ENCODE measurements at places on chromosomes 12 and 14. TPM values are rescaled to one million over a fixed set of nuclear protein-coding genes. Genes with fewer than 3 reads are reported as not detected.

Gene GIT2
- 37.1 TPM for total RNA-seq

DNA sequence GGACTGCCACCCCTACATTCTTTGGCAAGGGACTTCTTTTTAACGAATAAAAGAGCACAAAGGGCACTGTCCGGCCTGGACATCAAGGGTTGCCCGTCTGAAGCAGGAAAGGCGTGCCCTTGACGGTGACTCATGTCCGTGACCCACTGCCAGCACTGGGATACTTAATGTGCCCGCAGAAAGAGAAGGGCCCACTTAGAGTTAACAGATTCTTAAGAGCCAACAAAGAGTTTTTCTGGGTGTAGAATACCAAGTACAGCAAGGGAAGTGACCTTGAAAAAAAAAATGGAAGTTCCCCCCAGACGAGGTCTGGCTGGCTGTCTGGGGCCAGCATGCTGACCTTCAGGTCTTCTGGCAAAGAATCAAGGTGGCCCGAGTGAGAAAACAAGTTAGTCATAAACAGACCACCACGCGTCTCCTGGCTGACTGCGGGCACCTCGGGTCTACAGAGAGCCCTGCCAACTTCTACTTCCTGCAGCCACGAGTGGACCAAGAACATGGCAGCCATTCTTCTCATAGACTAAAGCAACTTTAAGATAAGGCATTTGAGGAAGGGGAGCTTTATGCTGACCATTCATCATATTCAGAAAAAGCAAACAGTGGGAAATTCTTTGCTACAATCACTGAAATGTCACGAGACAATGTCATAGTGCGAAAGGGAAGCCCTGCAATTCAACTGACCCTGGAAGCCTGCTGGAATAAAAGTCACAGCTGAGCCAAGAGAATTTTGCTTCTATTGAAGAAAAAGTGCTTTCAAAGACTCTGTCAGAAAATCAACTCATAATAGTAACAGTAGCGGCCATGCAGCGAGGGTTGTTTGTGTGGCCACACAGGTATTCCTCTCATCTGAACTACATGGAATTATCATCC is 10.5 kb upstream of the SELPLG start:
- no peak for DNase-seq

DNA sequence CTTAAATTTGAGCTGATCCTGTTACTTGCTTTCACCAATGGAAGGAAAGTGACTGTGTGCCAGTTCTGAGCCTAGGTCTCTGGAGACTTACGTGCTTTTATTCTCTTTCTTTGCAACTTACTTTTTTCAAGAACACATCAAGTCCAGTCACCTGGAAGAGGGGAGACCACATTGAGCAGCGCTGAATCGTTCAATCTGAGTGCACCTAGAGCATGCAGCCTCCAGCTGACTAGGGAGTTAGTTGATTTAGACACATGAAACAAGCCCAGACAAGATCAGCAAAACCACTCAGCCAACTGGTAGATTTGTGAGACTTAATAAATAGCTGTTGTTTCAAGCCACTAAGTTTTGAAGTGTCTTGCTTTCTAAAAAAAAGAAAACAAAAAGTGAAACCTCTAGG is 1014.8 kb upstream of the FBXO33 start:
- DNase-seq, result no peak

DNA sequence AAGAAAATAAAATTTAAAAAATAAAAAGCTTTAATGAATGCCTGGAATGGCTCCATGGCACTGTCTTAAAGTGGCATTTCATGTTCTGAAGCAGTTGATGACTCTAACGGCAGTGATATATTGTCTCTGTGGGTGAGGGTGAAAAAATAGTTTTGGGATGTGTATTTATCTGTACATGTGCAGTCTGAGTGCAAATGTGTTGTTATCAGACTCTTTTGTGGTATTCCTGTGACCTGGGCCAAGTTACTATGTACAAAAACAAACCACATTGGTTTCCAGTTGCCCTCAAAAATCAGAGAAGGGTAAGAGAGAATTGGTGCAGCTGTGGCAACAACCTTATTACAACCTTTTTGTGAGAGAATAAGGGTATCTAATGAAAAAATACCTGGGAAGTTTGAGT is 81.7 kb upstream of the CCDC91 start:
- no peak for DNase-seq

GRCh38 chr12:46533723-46534122 is 161.2 kb upstream of the SLC38A2 start:
- DNase-seq, result peak; percentile 41

GRCh38 chr14:103521951-103522563 is 573 bp downstream of the CKB start:
- DNase-seq, result peak; percentile 43

Gene ZNF605
- total RNA-seq, result 14.9 TPM

- peak; percentile 17 for DNase-seq
These were observed 44.9 kb downstream of the MAPKAPK5 start for GRCh38 chr12:111886662-111887545.

All from muscle of leg (tissue), 16 donors.